ENCODE measurements at places on chromosomes 4 and X. TPM values are rescaled to one million over a fixed set of nuclear protein-coding genes. Genes with fewer than 3 reads are reported as not detected.

GRCh38 chr4:147760695-147761094 lies 28.8 kb downstream of the ARHGAP10 start:
- no peak for DNase-seq
- H3K27ac ChIP-seq, result peak overlapping the region; percentile 66
- peaks cover 84% of the 10 kb centered on the region for H3K4me1 ChIP-seq
- no peaks in the 10 kb centered on the region for H3K36me3 ChIP-seq
- no peak overlapping the region for H3K4me3 ChIP-seq
- H3K27me3 ChIP-seq, result no peaks in the 10 kb centered on the region

GRCh38 chrX:118538386-118538785 lies 42.8 kb downstream of the DOCK11 start:
- H3K4me1 ChIP-seq, result no peaks in the 10 kb centered on the region
- peak overlapping the region; percentile 65 for H3K27ac ChIP-seq
- no peak overlapping the region for H3K4me3 ChIP-seq
- no peaks in the 10 kb centered on the region for H3K36me3 ChIP-seq
- H3K27me3 ChIP-seq, result no peaks in the 10 kb centered on the region

DNA sequence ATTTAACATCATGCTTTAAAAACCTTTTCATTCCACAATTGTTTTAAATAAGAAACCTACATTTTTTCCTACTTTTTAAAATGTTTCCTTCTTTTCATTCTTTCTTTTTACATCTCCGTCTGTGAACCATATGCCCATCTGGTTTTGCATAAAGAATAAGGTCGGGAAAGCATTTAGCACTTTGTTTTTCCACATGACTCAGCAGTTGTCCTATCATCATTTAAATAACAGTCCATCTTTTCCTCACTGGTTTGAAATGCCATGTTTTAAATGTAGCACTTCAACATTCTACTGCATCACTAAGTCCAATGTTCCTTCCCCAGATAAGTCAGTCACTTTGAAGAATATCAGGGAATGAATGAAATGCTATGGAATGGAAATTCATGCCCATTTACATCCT lies 128.4 kb downstream of the SH3RF1 start:
- H3K4me3 ChIP-seq, result no peak overlapping the region
- no peaks in the 10 kb centered on the region for H3K27me3 ChIP-seq
- DNase-seq, result no peak
- peaks cover 6% of the 10 kb centered on the region for H3K4me1 ChIP-seq
- no peaks in the 10 kb centered on the region for H3K36me3 ChIP-seq

DNA sequence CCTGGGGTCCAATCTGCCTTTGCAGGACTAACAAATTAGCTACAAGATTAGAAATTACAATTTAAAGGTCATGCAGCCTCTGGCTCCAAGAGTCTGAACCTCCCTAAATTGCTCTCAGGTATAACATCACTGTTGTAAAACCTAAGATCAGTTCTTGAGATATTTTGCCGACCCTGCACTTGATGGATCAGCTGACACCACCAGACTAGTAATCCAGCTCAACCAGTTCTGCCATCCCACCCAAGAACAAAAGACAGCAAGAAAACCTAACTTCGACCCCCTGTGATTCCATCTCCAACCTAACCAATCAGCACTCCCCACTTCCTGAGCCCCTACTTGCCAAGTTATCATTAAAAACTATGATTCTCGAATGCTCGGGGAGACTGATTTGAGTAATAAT lies 323.0 kb upstream of the BOD1L1 start:
- H3K27me3 ChIP-seq, result no peaks in the 10 kb centered on the region
- no peak overlapping the region for H3K27ac ChIP-seq
- no peaks in the 10 kb centered on the region for H3K36me3 ChIP-seq
- peak; percentile 29 for DNase-seq
- H3K4me1 ChIP-seq, result no peaks in the 10 kb centered on the region

GRCh38 chr4:30865691-30866090 lies 145.5 kb downstream of the PCDH7 start:
- H3K36me3 ChIP-seq, result no peaks in the 10 kb centered on the region
- H3K4me1 ChIP-seq, result peaks cover 15% of the 10 kb centered on the region
- no peaks in the 10 kb centered on the region for H3K27me3 ChIP-seq
- no peak overlapping the region for H3K4me3 ChIP-seq
- H3K27ac ChIP-seq, result peak overlapping the region; percentile 77

- H3K27ac ChIP-seq, result no peak overlapping the region
- no peaks in the 10 kb centered on the region for H3K36me3 ChIP-seq
- no peaks in the 10 kb centered on the region for H3K4me1 ChIP-seq
- no peak for DNase-seq
- H3K4me3 ChIP-seq, result no peak overlapping the region
- no peaks in the 10 kb centered on the region for H3K27me3 ChIP-seq
Measured at GRCh38 chr4:164408831-164409230, 345.1 kb upstream of the SMIM31 start.

DNA sequence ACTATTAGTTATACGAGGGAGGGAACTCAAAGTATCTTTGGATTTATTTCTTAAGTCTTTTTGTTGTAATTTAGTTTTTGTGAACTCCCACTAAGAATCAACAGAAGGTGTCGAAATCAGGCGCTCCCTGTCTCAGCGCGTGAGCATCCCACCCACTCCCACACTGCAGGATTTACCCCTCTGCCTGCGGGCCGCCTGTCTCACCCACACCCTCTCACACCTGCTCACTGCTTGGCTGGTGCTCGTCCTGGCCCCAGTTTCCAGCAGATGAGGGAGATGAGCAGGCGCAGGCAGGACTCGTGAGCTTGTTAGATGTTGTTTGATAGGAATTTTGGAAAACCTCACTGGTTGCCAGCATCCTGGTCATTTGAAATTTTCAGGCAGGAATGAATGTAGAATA lies 20.8 kb upstream of the HGFAC start:
- no peaks in the 10 kb centered on the region for H3K27me3 ChIP-seq
- no peak overlapping the region for H3K4me3 ChIP-seq
- no peak overlapping the region for H3K27ac ChIP-seq
- no peaks in the 10 kb centered on the region for H3K4me1 ChIP-seq
- no peak for DNase-seq

- no peaks in the 10 kb centered on the region for H3K27me3 ChIP-seq
- no peak for DNase-seq
- H3K36me3 ChIP-seq, result no peaks in the 10 kb centered on the region
- no peak overlapping the region for H3K4me3 ChIP-seq
- no peak overlapping the region for H3K27ac ChIP-seq
Measured at GRCh38 chr4:180116840-180117239, 2126.4 kb upstream of the TENM3 start.

- no peak for DNase-seq
- H3K27me3 ChIP-seq, result no peaks in the 10 kb centered on the region
- H3K4me1 ChIP-seq, result no peaks in the 10 kb centered on the region
- H3K27ac ChIP-seq, result no peak overlapping the region
Measured at GRCh38 chr4:115850799-115851509, 737.5 kb upstream of the NDST4 start.

DNA sequence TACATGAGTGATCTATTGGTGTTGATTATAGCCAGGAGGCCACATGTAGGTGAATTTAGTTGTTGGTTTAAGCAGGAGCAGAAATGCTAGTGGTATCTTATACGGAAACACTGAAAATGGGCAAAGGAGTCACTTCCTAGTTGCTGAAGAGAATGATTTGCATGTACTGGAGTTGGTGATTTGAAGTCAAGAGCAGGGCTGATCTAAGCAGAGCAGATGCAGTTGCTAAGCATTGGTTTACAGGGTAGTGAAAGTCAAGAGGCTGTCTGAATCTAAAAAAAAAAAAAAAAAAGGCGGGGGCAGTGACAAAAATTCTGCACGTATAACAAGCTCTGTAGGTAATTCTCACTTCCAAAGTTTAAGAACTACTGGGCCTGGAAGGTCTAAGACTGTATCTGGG lies 90.4 kb upstream of the HPRT1 start:
- H3K27me3 ChIP-seq, result no peaks in the 10 kb centered on the region
- DNase-seq, result no peak
- H3K4me1 ChIP-seq, result peaks cover under 1% of the 10 kb centered on the region
- no peak overlapping the region for H3K27ac ChIP-seq
- no peaks in the 10 kb centered on the region for H3K36me3 ChIP-seq
- no peak overlapping the region for H3K4me3 ChIP-seq

DNA sequence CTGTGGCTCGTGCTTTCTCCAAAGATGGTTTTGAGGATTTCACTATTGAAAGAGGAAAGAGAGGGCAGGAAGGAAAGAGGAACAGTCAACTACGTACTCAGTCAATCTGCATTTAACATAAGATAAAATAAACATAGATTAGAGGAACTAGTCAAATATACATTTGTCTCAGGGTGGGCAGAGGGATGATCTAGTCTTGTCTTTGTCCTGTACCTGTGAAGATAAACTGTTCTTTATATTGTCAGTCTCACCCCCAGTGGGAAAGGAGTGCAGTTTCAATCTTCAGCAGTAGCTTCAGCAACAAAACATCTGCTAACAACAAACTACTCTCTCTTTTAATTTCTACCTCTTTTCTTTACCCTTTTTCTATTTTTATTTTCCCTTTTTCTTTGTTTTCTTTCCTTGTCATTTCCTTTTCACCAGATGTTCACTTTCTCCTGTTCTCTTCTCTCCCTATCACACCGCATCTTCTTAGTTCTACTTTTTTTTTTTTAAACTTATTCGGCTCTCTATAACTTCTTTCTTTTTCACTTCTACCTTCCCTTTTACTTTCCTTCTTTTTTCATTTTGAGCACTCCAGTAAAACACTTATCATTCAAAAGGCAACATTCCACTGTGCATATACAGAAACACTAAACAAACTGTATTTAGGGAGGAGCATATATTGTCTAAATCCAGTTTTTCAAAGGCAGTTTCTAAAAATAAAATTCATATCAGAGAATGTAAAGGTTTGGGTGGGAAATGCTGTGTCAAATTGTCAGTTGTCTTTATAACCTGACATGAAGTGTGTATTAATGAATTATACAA lies 51.4 kb upstream of the GUCY1A1 start:
- H3K4me1 ChIP-seq, result no peaks in the 10 kb centered on the region
- no peak overlapping the region for H3K4me3 ChIP-seq
- DNase-seq, result no peak
- H3K36me3 ChIP-seq, result no peaks in the 10 kb centered on the region
- no peak overlapping the region for H3K27ac ChIP-seq

- H3K36me3 ChIP-seq, result no peaks in the 10 kb centered on the region
- no peak overlapping the region for H3K27ac ChIP-seq
- no peak overlapping the region for H3K4me3 ChIP-seq
- H3K4me1 ChIP-seq, result no peaks in the 10 kb centered on the region
- H3K27me3 ChIP-seq, result no peaks in the 10 kb centered on the region
Measured at GRCh38 chr4:111064342-111064993, 441.6 kb upstream of the PITX2 start.

DNA sequence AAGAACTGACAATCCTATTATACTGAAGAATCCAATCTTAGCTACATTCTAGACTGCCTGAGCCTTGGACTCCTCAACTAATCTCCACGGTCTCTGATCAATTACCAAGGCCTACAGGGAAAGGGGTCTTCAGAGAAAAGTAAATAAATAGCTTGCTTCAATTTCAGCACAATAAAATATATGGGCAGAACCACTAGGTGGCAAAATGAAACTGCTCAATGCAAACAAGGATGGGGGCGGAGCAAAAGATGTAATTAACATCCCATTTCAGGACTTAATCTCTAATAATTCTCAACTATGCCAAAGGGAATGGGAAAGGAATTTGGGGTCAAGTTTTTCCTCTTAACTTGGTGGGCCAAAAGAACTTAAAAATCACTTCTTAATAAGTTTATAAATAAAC lies 78.4 kb upstream of the MAP3K15 start:
- peaks cover 10% of the 10 kb centered on the region for H3K36me3 ChIP-seq
- H3K27ac ChIP-seq, result no peak overlapping the region
- H3K4me1 ChIP-seq, result no peaks in the 10 kb centered on the region
- H3K27me3 ChIP-seq, result no peaks in the 10 kb centered on the region
- no peak for DNase-seq
- H3K4me3 ChIP-seq, result no peak overlapping the region

DNA sequence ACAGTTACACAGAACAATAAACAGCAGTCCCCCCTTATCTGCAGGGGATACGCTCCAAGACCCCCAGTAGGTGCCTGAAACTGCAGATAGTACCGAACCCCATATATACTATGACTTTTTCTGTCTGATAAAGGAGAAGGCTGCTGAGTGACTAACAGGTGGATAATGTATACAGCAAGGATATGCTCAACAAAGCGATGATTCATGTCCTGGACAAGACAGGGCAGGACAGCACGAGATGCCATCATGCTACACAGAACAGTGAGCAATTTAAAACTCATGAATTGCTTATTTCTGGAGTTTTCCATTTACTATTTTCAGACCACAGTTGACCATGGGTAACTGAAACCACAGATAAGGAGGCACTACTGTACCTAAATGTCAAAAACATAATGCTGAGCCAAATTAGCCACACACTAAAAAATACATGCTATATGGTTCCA lies 76.1 kb downstream of the MANBA start:
- H3K4me3 ChIP-seq, result no peak overlapping the region
- peaks cover 16% of the 10 kb centered on the region for H3K36me3 ChIP-seq
- H3K27ac ChIP-seq, result no peak overlapping the region
- no peak for DNase-seq

DNA sequence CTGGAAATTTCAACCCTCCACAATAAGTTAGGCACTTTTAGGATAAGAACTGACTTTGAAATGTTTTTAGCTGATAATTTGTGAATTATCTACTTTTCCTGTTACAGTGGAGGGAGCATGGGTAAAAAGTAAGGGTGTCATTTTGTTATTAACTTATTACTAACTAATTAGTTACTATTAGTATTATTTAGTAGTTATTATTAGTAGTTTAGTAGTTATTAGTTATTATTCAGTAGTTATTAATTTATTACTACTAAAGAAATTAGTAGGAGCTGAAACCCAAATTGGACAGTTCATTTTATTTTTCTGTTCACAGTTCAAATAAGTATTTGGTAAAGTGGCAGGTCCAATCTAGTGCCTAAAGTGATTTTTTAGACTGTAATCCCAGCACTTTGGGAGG lies 5.4 kb downstream of the ADH1A start:
- H3K27me3 ChIP-seq, result no peaks in the 10 kb centered on the region
- no peak for DNase-seq
- H3K4me1 ChIP-seq, result no peaks in the 10 kb centered on the region
- no peaks in the 10 kb centered on the region for H3K36me3 ChIP-seq

- H3K27me3 ChIP-seq, result no peaks in the 10 kb centered on the region
- no peaks in the 10 kb centered on the region for H3K36me3 ChIP-seq
Measured at GRCh38 chr4:159902648-159903047, 799.8 kb downstream of the RAPGEF2 start.

GRCh38 chr4:122163301-122163700 lies 11.2 kb downstream of the BLTP1 start:
- H3K27me3 ChIP-seq, result no peaks in the 10 kb centered on the region
- DNase-seq, result no peak
- H3K36me3 ChIP-seq, result no peaks in the 10 kb centered on the region
- peaks cover 42% of the 10 kb centered on the region for H3K4me1 ChIP-seq
- H3K4me3 ChIP-seq, result no peak overlapping the region
- H3K27ac ChIP-seq, result no peak overlapping the region

The APELA gene
- not detected for total RNA-seq

The TAF9B gene
- total RNA-seq, result 65.6 TPM

The DOCK11 gene
- 62.0 TPM for total RNA-seq

The CCNB3 gene
- total RNA-seq, result under 0.01 TPM

The DNAAF6 gene
- not detected for total RNA-seq

The TMEM255A gene
- total RNA-seq, result 1.2 TPM

The ARSD gene
- 20.3 TPM for total RNA-seq

The ERVMER34-1 gene
- not detected for total RNA-seq
